Stimulated activated CD8-positive, alpha-beta memory T cell treated with anti-CD3 and anti-CD28 coated beads, Interleukin-2, amount 100 ng/mL, for 1 hour (primary cell): ENCODE measurements at places on chromosomes 1 and 21.

DNA sequence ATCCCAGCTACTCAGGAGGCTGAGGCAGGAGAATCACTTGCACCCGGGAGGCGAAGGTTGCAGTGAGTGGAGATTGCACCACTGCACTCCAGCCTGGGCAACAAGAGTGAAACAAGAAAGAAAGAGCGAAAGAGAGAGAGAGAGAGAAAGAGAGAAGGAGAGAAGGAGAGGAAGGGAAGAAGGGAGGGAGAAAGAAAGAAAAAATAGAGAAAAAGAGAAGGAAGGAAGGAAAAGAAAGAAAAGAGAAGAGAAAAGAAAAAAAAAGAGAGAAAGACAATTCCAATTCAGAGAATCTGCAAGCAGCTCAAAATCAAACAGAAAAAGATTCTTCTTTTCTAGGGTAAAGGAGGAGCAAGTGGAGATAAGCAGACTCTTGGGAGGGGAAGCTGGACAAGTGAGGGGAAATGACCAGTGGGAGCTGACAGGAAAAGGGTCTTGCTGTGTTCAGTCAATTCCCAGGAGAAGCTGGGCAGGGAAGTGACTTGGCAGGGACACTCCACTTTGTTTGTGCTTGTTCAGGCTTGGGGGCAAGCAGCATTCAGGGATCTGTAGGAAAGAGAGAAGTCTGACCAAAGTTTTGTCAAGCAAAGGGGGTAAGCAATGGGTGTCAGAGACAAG lies 3.6 kb upstream of the CAPN2 start:
- no peak for DNase-seq

DNA sequence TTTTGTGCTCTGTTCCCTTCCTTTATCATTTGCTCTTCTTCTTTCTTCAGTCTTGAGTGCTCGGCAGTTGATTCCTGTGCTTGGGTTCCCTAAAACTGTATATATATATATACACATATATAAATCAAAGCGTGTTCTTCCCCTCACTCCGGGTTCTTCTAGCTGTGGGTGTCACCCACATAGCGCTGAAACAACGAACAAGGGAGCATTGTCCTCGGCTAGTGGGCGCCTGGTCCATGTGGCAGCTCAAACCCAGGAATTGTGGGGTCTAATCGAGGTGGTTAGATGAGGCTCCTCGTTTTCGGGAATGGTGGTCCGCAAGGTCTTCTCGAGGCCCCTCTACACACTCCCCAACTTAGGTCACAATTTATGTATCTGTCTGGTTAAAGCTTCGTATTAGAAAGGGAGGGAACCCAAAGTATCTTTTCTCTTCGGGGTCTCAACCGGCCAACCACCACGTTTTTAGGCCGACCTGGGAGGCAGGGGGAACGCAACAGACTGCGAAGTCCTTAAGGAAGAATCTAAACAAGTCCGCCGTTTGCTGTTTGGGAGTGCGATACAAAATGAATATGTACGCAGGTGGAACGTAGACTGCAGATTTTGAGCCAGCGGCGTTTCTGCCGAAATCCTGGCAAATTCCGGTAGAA lies 504 bp upstream of the SDHC start:
- DNase-seq = no peak

DNA sequence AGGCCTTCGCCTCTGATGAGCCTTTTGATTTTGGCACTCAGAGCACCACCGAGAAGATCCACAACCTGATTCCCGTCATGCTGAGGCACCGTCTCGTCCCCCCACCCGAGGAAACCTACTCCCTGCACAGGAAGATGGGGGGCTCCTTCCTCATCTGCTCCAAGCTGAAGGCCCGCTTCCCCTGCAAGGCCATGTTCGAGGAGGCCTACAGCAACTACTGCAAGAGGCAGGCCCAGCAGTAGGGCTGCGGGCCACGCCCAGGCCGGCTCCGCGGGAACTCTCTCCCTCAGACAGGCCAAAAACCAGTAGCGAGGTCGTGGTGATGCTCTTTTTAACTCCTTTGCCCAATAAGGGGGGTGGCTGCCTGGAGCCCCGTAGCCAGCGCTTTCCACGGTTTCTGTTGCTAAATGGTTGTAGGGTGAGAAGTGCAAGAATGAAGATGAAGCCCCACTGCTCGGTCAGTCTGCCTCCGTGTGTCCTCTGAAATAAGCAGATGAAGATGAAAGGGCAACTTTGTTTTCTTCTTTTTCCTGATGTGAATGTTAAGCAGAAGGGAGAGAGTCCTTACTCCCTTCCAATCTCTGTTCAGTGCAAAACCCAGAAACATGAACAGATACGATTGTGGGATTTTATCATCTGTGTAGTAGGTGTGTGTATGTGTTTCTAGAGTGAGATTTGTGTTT lies 46.5 kb downstream of the COQ8A start:
- DNase-seq = no peak

- DNase-seq = no peak
Measured at GRCh38 chr21:26795866-26796329, 49.3 kb downstream of the ADAMTS1 start.

DNA sequence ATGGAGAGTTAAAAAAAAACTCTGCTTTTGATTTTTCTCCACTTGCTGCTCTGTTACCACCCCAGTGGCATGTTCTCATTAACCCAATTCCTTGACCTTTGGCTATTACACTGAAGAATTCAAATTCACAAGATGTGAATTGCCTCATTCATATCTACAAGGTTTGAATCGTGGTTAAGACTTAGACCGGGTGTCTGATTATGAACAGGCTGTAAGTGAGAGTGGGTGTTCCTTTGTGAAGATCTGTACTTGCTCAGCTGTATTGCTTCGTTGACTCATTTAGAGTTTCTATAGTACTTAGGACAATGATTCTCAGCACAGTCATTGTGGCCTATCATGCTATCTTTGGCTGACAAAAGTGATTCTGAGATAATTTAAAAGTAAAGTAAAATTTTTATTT lies 36.4 kb downstream of the DNM3 start:
- no peak for DNase-seq

GRCh38 chr1:235404190-235404589 lies 37.0 kb downstream of the TBCE start:
- DNase-seq = no peak

- no peak for DNase-seq
Measured at GRCh38 chr1:247362153-247362552, 30.5 kb upstream of the ZNF496 start.

DNA sequence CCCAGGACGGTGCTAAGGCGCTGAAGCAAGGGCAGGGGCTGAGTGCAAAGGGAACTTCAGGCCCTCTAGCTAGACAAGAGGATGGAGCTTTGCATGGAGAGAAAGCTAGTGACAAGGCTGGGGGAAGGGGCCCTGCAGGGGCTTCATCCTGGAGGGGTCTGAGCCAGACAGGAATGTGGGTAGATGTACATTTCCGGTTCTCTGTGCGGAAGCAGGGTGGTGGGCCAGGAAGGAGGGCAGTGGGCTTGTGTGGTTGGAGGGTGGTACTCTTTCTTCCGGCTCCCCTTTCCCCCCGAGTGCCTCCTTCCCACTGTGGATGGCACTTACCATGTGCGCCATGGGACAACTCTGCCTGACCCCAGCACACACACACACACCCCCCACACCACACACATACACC lies 1.5 kb downstream of the KISS1 start:
- no peak for DNase-seq
